NCI-H1092 treated with DMSO at 0.1 percent for 48 hours (cell line): ENCODE measurements at places on chromosomes 12 and 14.
A peak's percentile ranks its signal among the peaks of the same experiment; 100 is the strongest.

DNA sequence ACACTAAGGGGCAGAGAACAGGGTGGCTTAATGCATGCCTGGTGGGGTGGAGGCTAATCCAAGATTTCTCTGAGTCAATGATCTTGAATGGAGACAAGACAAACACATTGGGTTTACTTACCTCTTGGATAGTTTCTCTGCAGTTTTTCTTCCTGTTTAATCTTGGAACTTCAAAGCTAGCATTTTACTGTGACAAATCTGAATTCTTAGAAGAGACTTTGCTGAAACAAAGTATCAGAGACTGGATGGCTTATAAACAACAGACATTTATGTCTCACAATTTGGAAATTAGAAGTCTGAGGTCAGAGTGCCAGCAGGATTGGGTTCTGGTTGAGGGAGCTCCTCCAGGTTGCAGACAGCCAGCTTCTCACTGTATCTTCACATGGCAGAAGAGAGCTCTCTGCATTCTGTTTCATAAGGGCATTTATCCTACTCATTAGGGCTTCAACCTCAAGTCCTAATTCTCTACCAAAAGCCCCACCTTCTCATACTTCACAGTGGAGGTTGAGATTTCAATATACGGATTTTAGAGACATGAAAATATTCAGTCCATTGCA, 921.8 kb downstream of the VRK1 start:
- DNase-seq: no peak

- DNase-seq: no peak
Measured at GRCh38 chr12:121533394-121534090, 47.3 kb downstream of the KDM2B start.

DNA sequence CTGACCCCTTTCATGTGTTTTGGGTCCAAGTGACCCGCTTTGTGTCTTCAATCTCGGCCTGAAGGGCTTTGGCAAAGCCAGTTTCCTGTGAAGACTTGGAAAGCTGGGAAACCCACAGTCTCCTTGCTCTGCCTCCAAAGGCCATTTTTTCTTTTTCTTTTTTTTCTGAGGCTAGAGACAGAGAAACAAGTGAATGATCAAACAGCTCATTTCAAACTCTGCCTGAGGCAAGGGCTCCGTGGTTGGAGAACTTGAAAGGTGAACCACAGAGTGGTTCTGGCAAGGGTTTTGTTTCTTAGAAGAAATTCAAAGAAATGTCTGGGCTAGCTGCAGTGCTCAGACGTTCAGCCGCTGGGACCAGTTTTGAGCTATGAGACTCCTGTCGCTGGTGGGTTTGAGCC, 62.7 kb downstream of the ERH start:
- DNase-seq: no peak

DNA sequence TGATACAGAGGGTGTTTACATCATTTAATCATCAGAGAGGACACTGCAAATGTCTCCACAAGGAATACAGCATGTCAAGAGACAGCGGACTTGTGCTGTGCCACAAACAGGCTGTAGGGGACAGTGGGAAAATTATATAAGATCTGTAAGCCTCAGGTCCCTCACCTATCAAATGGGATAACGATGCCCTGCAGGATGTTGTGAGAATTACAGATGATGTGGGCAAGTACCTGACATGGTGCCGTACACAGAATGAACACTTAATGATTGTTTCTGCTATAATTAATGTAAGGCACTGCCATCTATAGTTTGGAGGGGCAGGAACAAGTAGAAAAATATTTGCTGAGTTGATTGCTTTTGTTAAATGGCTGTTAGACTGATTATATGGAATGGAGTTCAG, 81.9 kb upstream of the GTF2A1 start:
- DNase-seq: no peak

GRCh38 chr12:64036414-64036813, 185.7 kb downstream of the KICS2 start:
- DNase-seq: no peak

GRCh38 chr12:104276273-104277131, 27.0 kb upstream of the EID3 start:
- DNase-seq: peak; percentile 78

DNA sequence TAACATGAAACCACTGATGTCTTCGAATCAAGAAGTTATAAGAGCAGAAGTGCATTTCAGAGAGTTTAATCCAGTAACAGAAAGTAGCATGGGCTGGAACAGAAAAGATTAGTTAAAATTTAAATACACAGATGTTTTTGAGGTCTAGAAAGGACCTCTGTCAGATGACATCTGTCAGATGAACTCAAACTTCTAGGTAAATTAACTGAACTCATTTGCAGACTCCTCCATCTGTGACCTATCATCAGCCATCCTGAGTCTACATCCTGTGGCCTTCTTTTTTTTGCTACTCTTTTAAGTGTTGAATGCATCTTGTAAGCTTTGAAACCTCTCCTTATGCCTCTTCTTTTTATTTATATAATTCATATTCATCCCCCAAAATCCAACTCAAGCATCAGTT, 53.3 kb downstream of the C2CD5 start:
- DNase-seq: no peak

GRCh38 chr14:89212386-89213235, 204.4 kb downstream of the FOXN3 start:
- DNase-seq: peak; percentile 30

- DNase-seq: no peak
Measured at GRCh38 chr12:3381059-3382047, 109.7 kb upstream of the PRMT8 start.

DNA sequence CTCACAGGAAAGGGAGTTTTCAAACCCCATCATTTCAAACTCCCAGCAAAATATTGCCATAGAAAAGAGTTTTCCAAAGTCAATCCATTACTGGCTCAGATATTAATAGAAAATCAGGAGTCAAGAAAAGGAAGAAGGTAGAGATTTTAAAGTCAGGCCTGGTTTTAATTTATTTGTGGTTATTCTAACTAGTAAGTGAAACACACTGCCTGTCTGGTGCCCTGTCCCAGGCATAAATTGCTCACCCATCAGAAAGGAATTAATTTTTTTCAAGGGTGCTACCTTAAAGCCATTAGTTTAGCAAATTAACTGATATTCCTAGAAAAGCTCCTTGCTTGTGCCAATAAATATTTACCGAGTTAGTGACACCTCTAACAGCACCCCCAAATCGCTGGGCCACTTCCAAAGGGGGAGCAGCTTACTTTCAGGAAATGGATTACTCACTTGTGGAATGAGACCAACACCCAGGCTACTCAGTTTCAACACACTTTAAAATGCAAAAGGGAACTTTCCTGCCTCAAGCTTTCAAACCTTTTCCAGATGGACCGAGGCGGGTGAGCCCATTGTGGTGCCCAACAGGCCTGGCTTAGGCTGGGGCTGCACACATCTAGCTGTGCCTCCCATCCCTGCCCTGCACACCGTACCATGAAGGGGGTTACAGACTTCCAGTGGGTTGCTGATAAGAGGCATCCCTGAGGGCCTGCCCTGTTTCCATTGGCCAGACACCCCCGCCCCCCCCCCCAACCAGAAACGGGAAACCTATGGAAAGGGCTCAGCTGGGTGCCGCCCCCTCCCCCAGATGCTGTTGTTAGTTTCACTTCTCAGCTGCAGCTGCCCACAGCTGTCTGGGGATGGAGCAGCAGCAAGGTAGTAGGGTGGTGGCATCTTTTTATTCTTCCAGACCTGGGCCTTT, 117.2 kb downstream of the SAMD4A start:
- no peak for DNase-seq

DNA sequence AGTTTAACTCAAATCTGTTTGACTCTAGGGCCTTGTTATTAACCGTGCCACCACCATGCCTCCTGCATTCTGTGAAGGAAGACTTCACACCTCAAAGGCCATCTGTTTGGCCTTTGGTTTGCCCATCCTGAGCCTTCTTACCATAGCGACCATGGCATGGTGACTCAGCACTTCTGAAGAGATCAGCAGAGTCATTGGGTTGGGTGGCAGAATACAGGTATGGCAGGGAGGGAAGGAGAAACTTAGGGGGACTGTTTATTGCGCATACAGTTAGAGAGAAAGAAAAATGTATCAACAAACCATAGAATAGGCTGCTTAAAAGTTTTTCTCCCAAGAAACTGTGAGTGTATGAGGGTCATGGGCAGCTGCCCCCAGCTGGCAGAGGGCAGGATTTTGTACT, 49.2 kb downstream of the DAD1 start:
- DNase-seq: no peak

DNA sequence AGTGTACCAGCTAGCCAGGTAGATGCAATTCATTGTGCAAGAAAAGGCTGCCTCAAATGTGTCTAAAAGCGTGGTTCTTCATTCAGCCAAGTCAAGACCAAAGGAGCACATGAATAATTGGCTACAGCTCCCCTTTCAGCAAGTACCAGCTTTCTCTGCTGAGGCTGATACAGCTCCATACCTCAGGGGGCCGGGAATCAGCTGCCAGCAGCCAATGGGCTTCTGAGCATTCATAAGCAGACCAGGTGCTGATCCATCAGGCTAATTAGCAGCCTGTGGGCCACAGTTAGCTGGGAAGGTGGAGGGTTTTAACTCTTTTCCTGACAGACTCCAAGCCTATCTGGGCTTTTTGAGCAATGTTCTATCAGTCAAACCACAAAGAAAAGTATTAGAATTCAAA, 264.7 kb downstream of the APAF1 start:
- DNase-seq: no peak

DNA sequence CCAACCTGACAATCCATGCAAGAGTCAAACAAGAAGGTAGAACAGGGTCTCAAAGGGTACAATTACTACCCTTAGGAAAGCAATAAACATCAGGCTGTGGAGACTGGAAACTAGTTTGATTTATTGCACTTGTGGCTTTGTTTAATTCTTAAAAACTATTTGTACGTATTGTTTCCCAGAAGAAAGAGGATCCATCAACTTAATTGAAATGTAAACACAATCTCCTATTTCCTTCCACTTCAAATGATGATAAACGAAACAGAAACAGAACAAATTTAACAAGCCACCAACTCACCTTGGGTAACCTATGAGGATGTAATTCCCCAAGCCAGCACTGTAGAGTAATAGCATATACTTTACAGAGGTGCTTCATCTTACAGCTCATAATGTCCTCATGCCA, 8.0 kb downstream of the STXBP6 start:
- DNase-seq: peak; percentile 56

- no peak for DNase-seq
Measured at GRCh38 chr12:100266585-100266834, 369 bp downstream of the DEPDC4 start.

DNA sequence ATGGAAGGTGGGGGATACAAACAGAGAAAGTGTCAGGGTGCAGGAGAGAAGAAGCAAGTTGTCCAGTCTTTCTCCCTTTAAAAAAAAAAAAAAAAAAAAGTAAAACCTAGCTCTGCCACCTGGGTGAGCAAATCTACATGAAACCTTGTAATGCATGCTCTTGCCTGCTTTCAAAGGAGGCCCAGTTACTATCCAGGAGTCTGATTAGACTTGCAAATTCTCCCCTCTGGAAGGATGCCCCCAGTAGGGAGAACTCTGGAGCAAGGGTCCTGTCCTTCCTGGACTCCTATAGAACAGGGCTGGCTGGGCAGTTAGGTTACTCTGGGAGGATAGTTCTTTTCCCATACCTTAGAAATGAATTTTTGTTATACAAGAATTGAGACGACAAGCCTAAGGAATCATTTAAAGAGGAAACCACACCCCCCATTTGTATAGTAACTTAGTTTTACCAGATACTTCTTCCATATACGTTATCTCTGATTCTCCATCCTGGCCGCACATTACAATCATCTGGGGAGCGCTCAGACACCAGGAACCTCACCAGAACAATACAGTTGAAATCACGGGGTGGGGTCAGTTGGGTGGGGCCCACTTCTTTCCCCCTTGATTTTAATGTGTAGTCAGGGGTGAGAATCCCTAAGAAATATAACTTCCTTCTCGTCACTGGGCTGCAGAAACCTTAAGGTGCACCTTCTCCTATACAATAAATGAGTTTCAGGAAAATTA, 30.5 kb downstream of the RAB35 start:
- DNase-seq: no peak

DNA sequence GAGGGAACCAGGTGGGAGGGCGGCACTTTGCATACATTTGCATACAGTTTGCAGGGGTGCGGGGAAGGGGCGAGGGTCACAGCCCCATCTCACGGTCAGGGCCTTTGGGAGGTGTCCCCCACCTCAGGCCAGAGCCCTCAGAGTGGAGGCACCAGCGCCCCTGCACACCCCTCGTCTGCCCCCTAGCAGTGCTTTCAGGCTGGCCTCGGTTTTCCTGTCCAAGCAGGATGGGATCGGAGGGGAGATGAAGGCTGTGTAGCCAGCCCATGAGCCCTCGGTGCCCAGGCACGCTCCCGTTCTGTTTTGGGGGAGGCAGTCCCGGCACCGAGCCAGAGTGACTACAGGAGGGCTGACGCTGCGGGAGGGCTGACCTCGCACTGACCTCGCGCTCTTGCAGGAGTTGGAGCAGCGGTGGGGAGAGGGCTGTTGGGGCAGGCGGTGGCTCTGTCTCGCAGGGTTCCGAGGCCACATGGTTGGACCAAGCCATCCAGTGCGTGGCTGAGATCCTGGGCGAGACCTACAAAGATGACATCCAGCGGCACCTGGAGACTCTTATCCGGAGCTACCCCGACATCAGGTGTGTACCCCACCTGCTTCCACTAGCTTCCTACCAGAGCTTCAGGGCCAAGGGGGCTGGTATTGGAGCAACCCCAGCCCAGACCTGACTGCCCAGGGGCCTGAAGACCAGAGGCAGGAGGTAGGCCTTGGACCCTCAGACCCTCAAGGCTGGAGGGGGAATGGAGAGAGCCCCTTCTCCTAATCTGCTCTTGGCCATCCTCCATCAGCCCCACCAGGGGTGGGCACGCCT, 13.6 kb downstream of the EXOC3L4 start:
- DNase-seq: no peak

- no peak for DNase-seq
Measured at GRCh38 chr12:109740694-109741245, 27.1 kb downstream of the FAM222A start.

GRCh38 chr14:51996148-51996746, 6.9 kb downstream of the RTRAF start:
- DNase-seq: no peak

DNA sequence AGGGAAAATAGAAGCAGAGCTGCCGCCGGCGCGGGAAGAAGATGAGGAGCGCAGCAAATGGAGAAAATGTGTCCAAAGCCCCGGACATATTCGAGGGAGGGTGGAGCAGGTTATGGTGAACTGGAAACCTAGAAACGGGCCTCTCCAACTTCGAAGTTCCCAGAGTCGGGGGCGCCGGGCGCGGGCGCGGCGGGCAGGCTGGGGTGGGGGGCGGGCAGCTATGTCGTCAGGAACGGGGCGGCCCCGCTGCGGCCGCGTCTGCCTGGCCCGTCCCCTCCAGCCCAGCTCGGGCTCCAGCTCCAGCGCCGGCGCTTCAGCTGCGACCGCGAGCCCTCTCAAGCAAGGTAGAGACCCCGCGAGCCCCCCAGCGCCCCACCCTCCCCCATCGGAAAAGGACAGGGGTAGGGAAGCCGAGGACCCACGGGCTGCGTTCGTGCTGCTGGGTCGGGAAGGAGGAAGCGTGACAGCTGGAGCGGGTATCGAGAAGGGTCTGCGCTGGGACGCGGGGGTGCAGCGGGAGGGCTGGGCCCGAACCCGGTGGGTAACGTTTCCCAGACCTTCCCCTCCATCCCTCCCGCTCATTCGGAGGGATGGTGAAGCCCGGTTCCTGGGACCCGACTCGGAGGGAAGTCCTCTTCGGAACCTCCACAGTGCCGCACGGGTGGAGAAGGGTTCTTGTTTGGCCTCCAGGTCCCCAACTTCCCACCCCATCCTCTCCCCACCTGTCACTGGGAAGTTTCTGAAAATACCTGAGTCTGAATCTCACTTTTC, 1.0 kb downstream of the DGKA start:
- DNase-seq: no peak

- DNase-seq: no peak
Measured at GRCh38 chr14:51661504-51661903, 9.8 kb downstream of the FRMD6 start.

- DNase-seq: no peak
Measured at GRCh38 chr12:67929384-67929772, 59.9 kb upstream of the IFNG-AS1 start.

GRCh38 chr14:74105381-74105780, 20.6 kb downstream of the LIN52 start:
- DNase-seq: no peak
